Calu3 (cell line): ENCODE measurements at places on chromosomes 7 and 10.
A peak's percentile ranks its signal among the peaks of the same experiment; 100 is the strongest.

GRCh38 chr10:97850446-97850845 lies 803 bp downstream of the GOLGA7B start:
- peaks cover 15% of the 10 kb centered on the region for H3K36me3 ChIP-seq
- H3K4me3 ChIP-seq, result peak overlapping the region; percentile 79
- H3K4me1 ChIP-seq, result peaks cover 12% of the 10 kb centered on the region
- no peaks in the 10 kb centered on the region for H3K27me3 ChIP-seq

DNA sequence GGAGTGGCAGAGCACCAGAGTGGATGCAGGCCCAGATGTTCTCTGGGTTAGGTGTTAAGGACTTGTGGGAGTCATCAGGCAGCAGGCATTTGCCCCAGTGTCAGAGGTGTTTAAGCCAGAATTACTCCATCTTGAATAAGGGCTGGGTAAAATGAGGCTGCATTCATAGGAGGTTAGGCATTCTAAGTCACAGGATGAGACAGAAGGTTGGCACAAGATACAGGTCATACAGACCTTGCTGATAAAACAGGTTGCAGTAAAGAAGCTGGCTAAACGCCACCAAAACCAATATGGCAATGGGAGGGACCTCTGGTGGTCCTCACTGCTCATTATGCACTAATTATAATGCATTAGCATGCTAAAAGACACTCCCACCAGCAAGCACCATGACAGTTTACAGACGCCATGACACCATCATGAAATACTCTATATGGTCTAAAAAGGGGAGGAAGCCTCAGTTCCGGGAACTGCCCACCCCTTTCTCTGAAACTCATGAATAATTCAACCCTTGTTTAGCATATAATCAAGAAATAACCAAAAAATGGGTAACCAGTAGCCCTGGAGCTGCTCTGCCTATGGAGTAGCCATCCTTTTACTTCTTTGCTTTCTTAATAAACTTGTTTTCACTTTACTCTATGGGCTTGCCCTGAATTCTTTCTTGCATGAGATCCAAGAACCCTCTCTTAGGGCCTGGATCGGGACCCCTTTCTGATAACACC lies 882 bp upstream of the LRRC61 start:
- no peak for DNase-seq
- peaks cover 48% of the 10 kb centered on the region for H3K4me1 ChIP-seq
- no peaks in the 10 kb centered on the region for H3K27me3 ChIP-seq

DNA sequence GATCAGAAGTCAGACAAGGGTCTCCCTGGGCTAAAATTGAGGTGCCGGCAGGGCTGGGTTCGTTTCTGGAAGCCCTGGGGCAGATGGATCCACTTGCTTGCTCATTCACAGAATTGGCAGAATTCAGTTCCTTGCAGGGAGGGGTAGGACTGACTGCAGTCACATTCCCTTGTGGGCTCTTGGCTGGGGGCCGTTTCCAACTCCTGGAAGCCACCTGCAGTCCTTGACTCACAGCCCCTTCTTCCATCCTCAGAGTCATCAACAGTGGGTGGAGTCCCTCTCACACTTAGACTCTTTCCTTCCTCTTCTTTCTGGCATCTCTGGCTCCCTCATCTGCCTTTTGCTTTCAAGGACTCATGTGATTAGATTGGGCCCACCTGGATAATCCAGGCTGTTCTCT lies 54.6 kb upstream of the NANOS1 start:
- peaks cover 10% of the 10 kb centered on the region for H3K4me1 ChIP-seq
- no peak overlapping the region for H3K4me3 ChIP-seq
- no peaks in the 10 kb centered on the region for H3K27me3 ChIP-seq

- H3K4me1 ChIP-seq, result no peaks in the 10 kb centered on the region
- no peaks in the 10 kb centered on the region for H3K36me3 ChIP-seq
- no peak overlapping the region for H3K27ac ChIP-seq
- H3K27me3 ChIP-seq, result no peaks in the 10 kb centered on the region
Measured at GRCh38 chr7:82690929-82691328, 247.4 kb upstream of the CACNA2D1 start.

DNA sequence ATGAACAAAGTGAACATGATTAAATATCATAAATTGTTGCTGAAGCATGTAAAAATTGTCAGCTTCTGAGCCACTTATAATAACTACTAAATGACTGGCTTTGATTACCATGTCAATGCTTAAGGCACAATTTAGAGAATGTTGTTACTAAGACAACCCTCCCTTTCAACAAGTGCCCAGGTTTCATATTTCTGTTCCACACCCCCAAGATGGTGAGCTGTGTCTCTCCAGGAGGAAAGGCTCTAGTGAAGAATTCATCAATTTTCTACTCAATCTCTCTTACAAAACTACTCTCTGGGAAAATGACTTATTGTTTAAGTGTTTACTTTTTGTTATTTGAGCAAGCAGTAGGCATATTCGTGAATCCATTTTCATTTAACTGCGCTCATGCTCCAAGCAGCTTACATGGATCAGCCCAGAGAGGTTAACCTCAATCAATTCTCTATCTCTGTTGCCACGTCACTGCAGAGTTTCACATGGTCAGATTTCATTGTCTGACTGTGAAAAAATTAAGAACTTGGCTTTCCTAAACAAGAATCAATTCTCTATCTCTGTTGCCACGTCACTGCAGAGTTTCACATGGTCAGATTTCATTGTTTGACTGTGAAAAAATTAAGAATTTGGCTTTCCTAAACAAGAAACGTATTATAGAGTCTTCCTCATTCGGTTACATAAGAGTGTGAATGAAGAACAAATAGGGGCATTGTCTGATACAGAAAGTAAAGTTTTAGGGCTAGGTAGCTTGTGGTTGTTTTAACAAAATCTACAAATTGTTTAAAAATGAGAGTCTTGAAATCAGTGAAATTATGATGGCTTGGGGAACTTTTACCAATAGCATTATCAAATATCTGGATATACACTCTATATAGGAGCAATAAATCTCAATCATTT lies 49.7 kb downstream of the CCDC71L start:
- peak overlapping the region; percentile 94 for H3K27ac ChIP-seq
- no peaks in the 10 kb centered on the region for H3K36me3 ChIP-seq
- no peaks in the 10 kb centered on the region for H3K27me3 ChIP-seq
- H3K4me3 ChIP-seq, result peak overlapping the region; percentile 42
- peaks cover 17% of the 10 kb centered on the region for H3K4me1 ChIP-seq

- no peak overlapping the region for H3K27ac ChIP-seq
- DNase-seq, result peak; percentile 43
- no peaks in the 10 kb centered on the region for H3K4me1 ChIP-seq
- peaks cover 89% of the 10 kb centered on the region for H3K27me3 ChIP-seq
- H3K36me3 ChIP-seq, result no peaks in the 10 kb centered on the region
Measured at GRCh38 chr7:38660427-38661099, 29.4 kb upstream of the AMPH start.

DNA sequence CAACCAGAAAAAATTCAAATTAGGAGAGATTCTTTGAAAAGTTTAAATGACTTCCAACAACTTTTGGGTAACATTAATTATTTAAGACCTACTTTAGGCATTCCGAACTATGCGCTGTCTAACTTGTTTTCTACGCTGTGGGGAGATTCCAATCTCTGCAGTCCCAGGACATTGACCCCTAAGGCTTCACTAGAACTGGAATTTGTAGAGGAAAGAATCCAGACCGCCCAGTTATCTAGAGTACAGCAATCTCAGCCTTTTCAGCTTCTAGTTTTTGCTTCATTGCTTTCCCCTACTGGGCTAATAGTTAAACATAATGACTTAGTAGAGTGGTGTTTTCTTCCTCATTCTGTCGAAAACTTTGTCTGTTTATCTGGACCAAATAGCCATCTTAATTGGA lies 14.9 kb upstream of the DDC start:
- peaks cover 10% of the 10 kb centered on the region for H3K27me3 ChIP-seq
- no peak for DNase-seq
- H3K36me3 ChIP-seq, result no peaks in the 10 kb centered on the region
- no peaks in the 10 kb centered on the region for H3K4me1 ChIP-seq
- H3K27ac ChIP-seq, result no peak overlapping the region

DNA sequence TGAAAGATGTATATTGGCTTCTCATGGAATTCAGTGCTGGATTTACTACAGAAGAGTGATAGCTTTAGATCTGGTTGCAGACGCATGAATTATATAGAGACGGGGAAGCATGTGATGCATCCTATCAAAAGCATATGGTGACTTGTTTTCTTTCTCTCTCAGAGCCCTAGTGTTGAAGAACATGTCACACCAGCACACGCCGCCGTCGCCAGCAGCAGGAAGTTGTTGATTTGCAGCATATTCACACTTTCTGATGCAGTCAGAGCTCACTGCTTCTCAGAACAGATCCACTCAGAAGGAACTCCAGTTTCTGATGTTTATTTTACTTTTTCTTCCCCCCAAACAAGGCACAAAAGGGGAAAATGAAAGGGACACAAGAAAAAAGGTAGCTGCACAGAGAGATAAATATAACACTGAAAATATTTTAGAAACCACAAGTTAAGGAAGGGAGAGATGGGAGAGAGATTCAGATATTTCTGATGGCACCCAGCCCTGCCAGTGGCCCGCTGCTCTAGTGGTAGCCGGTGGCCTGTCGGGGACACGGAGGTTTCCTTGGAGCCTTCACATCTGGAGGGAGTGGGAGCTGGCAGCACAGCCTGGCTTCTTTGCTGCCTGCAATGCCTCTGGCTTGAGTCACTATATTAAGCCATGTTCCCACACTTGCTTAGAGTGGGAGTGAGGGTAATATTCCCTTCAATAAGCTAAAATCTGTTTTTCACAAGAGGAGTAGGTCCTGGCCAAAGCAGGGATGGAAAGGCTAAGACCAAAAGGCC lies 123.2 kb downstream of the NRP1 start:
- H3K27me3 ChIP-seq, result no peaks in the 10 kb centered on the region
- no peak for DNase-seq
- no peak overlapping the region for H3K4me3 ChIP-seq
- peaks cover 48% of the 10 kb centered on the region for H3K36me3 ChIP-seq
- no peak overlapping the region for H3K27ac ChIP-seq

- no peak for DNase-seq
- peaks cover 8% of the 10 kb centered on the region for H3K4me1 ChIP-seq
- no peak overlapping the region for H3K4me3 ChIP-seq
- H3K27ac ChIP-seq, result no peak overlapping the region
- H3K36me3 ChIP-seq, result peaks cover 15% of the 10 kb centered on the region
Measured at GRCh38 chr10:98431016-98431415, 15.7 kb downstream of the HPS1 start.

- no peak overlapping the region for H3K4me3 ChIP-seq
- DNase-seq, result no peak
- H3K36me3 ChIP-seq, result peaks cover 5% of the 10 kb centered on the region
- peaks cover 16% of the 10 kb centered on the region for H3K4me1 ChIP-seq
- no peaks in the 10 kb centered on the region for H3K27me3 ChIP-seq
Measured at GRCh38 chr10:6348096-6348874, 145.6 kb downstream of the PFKFB3 start.

GRCh38 chr7:28510026-28510369 lies 97.7 kb downstream of the CREB5 start:
- no peak for DNase-seq
- no peak overlapping the region for H3K27ac ChIP-seq

DNA sequence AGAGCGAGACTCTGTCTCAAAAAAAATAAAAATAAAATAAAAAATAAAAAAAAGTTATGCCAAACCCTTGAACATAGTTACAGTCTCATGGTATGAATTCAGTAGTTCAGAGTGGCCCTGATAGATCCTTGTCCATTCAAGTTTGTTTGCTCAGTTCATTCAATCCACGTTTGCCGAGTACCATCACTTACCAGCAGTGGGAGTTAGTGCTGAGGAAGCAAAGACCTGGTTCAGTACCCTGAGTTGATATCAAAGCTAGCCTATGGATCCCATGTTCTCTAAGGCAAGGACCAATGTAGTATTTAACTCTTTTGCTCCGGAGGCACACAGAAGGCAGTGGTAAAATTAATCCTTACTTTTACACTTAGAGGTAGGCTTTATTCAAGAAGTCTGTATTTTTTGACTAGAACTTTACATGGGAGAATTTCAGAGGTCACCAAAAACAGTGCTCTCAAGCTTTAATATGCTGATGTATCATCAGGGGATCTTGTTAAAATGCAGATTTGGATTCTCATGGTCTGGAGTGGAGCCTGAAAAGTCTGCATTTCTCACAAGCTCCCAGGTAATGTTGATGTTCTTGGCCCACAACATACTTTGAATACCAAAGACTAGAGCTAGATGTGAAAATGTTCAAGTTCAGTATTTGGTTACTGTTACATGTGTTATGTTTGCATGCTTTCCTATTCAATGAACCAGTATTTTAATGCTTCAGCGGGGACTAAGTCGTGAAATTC lies 38.1 kb upstream of the HBP1 start:
- no peak overlapping the region for H3K27ac ChIP-seq
- H3K27me3 ChIP-seq, result peaks cover 2% of the 10 kb centered on the region
- H3K4me1 ChIP-seq, result no peaks in the 10 kb centered on the region
- no peaks in the 10 kb centered on the region for H3K36me3 ChIP-seq
- no peak for DNase-seq

DNA sequence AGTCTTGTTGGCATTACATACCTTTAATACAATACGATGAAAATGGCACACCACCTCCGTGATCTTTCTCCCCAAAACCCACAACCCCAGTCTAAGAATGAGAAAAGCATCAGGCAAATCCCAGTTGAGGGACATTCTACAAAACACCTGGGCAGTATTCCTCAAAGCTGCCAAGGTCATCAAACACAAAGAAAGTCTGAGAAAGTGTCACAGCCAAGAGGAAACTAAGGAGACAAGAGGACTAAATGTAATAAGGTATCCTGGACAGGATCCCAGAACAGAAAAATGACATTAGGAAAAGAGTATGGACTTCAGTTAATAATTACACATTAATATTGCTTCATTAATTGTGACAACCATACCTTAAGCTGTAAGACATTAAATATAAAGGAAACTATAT lies 14.5 kb upstream of the FRMD4A start:
- H3K36me3 ChIP-seq, result no peaks in the 10 kb centered on the region
- DNase-seq, result no peak
- peaks cover 33% of the 10 kb centered on the region for H3K27me3 ChIP-seq
- H3K4me1 ChIP-seq, result no peaks in the 10 kb centered on the region

DNA sequence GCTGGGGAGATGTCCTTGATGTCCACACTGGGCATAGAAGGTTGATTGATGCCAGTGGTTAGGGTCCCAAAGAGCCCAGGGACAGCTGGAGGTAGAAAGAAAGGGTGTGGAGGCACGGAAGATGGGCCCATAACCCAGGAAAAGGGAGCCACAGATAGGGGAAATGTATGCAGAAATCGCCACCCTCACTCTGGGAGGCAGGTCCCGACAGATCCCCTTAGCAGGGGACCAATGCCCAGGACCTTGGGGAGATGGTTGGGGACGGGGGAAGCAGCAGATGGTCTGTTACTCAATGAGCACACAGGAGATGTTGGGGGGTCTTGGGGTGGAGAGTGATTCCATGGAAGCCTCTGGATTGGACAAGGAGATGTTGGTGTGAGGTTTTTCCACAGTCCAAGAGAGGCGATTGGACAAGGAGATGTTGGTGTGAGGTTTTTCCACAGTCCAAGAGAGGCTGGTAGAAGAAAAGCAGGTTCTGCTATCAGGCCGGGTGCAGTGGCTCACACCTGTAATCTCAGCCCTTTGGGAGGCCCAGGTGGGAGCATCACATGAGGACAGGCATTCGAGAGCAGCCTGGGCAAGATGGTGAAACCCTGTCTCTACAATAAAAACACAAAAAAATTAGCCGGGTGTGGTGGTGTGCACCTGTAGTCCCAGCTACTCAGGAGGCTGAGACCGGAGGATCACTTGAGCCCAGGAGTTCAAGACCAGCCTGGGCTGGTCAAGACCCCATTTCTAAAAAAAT lies 7.0 kb upstream of the PPP1R35 start:
- no peaks in the 10 kb centered on the region for H3K36me3 ChIP-seq
- no peaks in the 10 kb centered on the region for H3K27me3 ChIP-seq
- no peak overlapping the region for H3K4me3 ChIP-seq
- DNase-seq, result no peak
